Eye (tissue), 1 donor: ENCODE measurements at places on chromosomes 2 and 18.
A peak's percentile ranks its signal among the peaks of the same experiment; 100 is the strongest.

DNA sequence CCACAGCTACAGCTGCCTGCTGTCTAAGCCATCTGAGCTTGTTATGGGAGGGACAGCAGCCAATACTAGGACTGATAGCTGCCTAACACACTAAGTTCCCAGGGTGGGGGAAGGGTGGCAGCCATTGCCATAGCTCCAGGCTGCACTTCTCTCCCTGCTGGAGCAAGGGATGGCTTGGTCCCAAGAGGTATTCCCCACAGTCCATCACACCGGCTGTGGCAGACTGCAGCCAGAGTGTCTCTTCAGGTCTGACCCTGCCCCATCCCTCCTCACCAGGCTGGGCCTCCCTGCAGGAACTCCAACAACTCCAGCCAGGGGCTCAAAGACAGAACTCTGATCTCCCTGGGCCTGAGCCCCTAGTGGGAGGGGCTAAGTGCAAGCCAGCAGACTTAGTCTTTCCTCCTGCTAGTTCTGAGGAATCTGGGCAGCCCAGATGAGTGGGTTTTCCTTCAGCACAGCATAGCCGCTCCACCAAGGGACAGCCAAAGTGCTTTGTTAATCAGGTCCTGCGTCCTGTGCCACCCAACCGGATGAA is 632.1 kb downstream of the SOCS6 start:
- DNase-seq, result peak; percentile 31

- DNase-seq, result no peak
These were observed 27.5 kb upstream of the MARCHF7 start for GRCh38 chr2:159684796-159685195.

- peak; percentile 21 for DNase-seq
These were observed 160.1 kb downstream of the GFPT1 start for GRCh38 chr2:69226903-69227302.

DNA sequence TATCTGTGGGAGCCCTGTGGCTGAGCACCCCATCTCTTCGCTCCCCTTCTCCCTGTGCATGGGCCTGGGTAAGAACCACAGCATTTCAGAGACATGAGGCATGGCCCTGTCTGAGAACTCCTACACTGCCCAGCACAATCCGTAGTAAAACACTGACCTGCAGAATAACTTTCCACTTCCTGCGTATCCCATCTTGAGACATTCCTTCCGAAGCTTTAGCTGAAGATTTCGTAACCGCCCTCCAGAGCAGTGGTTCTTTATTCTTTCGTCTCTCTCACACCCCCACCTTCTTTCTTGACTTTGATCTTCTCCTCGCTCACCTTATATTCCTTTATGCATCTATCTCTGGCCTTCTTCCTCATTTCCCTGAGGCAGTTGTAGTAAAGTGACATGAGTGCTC is 381.1 kb downstream of the HRH4 start:
- DNase-seq, result no peak

GRCh38 chr18:40529478-40529877 is 1425.6 kb upstream of the PIK3C3 start:
- DNase-seq, result no peak

GRCh38 chr2:240786355-240786841 is 33.6 kb downstream of the KIF1A start:
- no peak for DNase-seq

DNA sequence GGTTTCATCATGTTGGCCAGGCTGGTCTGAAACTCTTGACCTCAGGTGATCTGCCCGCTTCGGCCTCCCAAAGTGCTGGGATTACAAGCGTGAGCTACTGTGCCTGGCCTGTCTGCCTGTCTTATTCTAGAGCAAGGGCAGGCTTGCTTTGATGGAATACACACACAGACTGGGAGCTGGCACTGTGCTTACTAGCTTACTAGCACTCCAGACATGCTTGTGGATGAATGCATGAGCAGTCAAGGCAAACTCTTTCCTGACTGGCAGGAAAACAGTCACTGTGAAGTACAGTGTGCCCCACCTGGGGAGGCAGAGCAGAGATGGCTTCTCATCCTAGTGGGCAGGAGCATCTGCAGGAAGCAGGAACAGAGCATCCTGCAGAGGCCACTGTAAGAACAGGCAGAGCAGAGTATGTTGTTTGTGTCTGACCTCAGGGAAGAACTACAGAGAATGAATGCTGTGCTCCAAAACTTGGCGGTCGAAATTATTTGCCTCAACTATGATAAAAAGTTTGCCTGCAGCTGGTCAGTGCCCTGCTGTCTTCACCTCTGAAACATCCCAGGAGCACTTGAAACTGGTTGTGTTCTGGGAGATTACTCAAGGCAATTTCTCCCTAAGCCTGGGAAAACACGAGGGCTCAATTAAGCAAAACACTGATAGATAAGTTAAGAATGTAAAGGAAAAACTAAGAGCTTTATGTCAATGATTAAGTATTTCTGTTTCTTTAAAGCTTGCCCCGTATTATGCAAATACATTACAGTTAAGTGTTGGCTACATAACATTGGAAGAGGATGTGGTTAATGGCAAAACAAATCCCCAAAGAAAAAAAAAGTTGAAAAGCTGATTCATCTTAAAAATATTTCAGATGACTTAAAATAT is 102.4 kb downstream of the VAPA start:
- DNase-seq, result peak; percentile 26

DNA sequence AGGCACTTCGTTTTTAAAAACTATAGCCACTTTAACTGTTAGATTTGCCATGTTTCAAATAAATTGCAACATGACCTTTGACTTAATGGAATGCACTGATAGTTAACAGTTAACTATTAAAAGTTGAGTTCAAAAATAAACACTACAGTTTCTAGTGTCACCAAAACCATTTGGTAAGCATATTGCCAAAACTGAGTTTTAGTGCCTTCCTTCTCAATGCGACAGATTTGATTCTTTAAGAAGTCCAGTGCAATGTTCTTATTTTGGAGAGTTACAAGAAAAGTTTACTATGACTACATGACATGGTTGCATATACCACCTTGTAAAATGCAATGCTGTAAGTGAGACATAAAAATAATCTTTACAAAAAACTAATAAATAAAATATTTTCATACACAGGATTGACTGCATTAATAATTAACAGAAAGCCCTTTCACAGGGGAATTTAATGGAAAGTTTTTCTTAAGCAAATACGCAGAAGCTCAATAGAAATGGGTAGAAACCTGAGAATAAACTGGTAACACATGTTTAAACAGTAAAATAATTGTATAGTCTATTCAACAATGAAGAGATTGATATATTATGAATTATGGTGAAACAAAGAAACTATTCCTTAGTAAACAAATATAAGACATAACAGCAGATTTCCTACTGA is 53.8 kb downstream of the GRB14 start:
- no peak for DNase-seq

DNA sequence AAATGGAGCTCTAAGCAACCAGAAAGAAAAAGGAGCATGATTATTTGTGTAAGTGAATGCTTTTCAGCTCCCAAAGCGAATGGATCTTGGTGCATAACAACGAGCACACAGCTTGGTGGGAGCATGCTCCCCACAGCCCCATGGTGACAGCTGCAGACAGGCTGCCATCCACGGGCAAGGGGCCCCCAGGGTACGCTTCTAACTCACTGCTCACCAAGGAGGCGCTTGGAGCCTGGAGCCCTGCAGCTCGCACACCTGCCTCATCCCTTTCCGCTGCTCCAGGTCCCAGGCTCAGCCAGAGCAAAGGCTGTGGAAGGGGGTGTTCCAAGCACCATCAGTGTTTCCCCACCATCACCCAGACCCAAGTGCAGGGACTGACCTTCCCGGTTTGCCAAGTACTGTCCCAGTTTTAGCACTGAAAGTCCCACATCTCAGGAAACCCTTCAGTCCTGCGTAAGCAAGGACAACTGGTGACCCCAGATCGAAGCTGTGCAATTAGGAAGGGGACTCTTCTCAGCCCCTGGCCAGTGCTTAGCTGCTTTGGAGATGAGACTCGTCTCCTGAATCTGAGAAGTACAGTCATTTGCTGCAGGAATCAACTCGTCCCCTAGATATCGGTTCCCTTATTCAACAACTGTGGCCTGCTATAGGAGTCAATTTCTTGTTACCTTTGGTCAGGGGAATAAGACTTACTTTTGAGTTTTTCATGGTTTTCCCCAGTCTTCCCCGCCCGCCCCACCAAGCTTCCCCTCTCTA is 50.0 kb upstream of the ATG16L1 start:
- DNase-seq, result peak; percentile 39

- no peak for DNase-seq
These were observed 225.4 kb upstream of the ID2 start for GRCh38 chr2:8456151-8457091.

- DNase-seq, result no peak
These were observed 320.4 kb upstream of the CRIM1 start for GRCh38 chr2:36035137-36035536.

GRCh38 chr18:37391698-37392548 is 173.7 kb downstream of the CELF4 start:
- no peak for DNase-seq

GRCh38 chr18:58097121-58097906 is 53.3 kb downstream of the NEDD4L start:
- no peak for DNase-seq

DNA sequence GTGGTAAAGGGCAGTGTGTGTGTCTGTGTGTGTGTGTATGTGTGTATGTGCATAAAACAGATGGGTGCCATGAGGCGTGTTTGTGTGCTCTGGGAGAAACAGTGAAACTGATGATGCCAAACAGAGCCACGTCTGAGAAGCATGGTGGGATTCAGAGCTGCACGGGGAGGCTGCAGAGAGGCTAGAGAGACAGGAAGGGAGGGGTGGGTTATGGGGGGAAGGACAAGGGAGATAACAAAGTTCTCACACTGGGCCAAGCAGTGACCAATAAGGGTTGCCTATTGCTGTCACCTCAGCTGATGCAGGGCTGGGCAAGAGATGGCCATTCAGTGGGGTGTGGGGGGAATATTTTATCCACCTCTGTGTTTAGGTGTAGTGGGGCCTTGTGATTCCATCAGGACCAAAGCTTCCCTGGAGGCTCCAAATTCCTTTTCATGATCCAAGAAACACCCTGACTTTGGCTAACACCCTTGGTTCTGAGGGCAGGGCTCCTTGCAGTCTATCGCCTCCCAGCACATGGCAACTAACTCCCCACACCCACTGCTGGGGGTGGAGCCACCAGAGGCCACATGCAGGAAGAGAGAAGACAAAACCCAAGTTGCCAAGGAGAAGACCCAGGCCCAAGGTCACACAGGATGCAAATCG is 54.2 kb upstream of the POMC start:
- no peak for DNase-seq

DNA sequence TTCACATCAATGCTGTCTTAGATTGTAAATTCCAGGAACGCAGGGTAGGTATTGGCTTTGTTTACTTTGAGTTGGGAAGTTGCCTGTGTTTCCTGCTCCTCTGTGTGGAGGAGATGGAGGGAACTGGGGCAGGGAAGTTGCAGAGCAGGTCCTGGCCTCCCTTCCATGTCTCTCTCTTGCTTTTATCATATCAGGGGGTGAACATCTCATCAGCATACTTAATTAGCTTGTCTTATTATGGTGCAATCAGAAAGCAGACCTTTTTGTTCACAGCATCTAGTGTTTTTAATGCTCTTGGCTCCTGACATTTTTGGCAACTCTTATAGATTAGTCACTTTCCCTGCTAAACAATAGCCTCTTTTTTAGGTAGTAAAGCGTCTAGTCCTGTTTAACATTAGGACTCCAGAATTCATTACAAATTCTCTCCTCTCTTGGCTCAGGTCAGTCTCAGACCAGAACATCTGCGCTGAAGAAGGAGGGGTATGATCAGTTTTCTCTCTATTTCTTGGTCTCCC is 11.5 kb upstream of the DIPK1C start:
- no peak for DNase-seq

DNA sequence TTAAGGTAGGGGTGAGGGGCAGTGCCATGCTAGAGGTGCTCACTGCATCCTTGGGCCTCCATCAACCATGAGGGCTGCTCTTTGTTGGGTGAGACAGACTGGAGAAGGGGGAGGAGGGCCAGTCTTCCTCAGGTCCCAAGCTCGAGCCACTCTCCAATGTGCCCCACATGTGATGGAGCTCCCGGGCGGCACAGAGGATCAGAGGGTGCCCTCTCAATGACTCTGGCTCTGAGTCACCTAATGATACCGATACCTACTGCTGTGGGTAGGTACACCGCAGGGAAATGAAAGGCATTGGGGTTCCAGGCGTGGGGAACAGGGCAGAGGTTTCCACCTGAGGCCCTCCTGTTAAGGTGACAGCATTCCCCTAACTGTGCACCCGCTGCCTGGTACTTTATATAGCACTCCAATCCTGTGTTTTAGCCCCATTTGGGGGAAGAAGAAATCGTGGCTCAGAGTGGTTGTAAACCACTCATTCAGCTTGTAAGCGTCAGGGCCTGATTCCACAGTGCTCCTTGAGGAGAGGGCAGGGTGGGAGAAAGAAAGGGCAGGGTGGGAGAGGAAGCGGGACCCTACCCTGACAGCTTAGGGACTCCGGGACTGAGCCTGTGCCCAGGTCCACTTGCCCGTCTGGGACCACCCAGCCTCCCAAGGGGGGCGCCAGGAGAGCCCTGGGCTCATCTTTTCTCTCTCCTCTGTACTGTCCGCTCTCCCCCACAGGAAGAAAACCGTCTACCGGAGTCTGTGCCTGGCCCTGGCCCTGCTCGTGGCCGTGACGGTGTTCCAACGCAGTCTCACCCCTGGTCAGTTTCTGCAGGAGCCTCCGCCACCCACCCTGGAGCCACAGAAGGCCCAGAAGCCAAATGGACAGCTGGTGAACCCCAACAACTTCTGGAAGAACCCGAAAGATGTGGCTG is 1.8 kb downstream of the B3GNT7 start:
- DNase-seq, result no peak

- DNase-seq, result no peak
These were observed 1051.3 kb upstream of the NRXN1 start for GRCh38 chr2:52083214-52083613.

DNA sequence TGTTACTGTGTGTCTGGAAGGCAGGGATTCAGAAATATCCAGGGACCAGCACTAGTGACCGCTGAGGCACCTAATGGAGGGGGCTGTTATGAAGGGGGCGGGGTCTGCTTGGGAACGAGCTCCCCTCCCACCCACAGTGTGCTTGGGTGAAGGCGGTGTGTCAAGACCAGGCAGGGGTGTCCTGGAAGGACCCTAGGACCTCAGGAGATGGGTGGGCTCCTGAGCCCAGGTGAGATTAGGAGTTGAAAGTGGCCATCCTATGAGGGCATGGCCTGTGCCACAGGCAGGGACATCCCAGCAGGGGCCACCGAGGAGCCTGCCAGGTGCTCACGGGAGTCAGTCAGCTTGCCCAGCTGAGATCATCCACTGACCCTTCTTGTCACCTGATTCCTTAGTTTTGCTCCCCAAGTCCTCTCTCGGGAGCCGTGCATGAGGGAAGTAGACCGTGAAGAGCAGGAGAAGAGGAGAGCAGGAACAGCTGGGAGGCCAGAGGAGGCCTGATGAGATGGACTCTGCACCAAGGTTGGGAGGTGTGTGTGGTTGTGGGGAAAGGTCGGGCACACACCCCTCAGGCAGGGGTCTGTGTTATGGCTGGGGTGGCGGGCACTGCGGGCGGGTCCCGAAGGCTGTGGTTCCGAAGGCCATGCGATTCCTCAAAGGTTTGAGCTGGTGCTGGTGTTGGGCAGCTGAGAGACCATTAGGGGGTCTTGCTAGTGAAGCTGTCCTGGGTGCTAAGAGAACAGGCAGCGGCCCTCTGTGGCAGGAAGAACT is 180.9 kb upstream of the HS6ST1 start:
- peak; percentile 51 for DNase-seq

- DNase-seq, result peak; percentile 88
These were observed 145.9 kb downstream of the CCDC74A start for GRCh38 chr2:131673400-131674173.
